ENCODE measurements at places on chromosomes 16 and 17.

- no peak for DNase-seq
These were observed 435 bp upstream of the UBE2O start for GRCh38 chr17:76453431-76453743.

DNA sequence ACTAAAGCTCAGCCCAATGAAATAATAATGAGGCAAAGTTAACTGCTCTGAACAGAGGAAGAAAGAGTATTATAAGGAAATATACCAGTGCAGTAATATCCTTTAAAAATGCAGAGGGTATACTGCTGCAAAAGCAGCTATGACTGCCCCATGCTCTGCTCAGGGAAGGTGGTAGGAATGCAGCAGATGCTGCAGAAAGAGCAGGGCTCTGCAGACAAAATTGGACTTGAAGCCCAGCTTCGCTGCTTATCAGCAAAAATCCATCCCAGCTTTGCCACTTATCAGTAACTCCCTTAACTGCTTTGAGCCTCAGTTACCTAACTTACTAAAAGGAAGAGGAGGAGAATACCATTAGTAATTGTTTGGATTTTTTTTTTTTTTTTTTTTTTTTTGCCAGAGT is 533.8 kb upstream of the CDH5 start:
- DNase-seq = no peak

- no peak for DNase-seq
These were observed 454 bp downstream of the CCDC40 start for GRCh38 chr17:80036715-80037477.

DNA sequence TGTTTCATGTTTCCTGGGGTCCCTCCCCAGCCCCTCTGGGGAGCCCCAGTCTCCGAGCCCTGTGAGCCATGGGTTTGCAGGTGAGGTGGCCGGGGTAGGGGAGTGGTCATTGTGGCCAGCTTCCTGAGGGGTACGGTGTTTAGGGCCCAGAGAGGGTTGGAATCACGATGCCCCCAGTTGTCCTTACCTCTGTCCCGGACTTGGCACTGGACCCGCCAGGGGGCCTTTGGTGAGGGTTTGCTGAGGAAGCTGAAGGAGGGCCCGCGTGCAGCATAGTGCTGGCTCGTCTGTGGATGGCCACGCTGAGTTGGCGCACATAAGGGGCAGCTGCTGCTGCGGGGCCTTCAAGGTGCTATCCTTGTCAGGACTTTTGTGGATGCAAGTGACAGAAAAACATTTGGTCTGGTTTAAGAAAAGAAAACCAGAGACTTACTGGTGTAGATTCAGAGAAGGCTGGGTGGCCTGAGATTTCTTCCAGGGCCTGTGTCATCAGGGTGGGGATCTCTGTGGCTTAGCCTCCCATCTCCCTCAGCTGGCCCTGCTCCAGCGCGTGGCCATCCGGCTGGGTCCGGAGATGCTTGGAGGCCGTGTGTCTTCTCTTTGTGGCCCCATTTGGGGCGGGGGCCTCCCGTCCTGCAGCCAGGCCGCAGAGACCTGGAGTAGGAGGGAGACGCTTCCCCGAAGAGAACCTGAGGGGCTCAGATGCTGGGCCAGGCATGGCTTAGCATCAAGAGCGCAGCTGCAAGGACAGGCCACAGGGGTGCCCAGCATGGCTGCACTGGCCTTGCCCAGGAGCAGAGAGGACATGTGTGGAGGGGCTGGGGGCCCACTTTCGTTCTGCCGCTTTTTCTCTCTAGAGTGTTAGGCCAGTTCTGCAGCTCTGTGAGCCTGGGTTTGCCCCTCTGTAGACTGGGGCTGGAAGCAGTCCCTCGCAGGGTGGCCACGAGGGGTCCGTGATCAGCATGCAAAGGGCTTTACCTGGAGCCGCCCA is 33.7 kb upstream of the NUDT16L1 start:
- no peak for DNase-seq

DNA sequence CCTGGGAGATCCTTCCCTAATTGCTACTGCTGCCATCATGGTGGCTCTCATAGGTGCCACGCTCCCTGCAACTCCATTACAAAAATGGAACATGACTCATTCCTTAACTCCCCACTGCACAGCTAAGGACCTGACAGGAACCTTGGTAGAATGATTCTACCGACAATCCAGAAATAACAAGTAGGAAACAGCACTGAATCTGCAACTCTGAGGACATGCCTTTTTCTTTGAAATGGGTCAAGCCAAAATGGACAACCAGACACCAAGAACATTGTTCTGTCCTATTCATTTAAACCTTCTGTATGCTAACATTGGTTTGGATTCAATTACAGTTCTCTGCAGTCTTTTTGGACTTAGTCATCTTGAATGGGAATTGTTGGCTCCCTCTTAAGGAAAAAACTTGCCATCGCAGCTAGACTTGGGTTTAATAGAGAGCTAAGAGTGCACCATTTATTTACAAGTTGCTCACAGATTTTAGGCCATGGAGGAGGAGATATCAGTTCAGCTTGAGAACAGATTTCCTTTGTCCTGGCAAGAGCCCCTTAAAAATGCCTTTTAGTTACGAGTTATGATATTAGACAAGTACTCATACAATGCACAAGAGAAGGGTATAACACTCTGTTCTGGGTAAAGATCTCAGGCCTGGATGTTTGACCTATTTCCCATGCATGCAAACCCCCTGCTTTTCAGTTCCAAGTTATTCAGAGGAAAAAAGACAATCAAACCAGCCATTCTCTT is 20.9 kb upstream of the NSRP1 start:
- DNase-seq = no peak

GRCh38 chr16:81469710-81470535 is 25.3 kb downstream of the CMIP start:
- DNase-seq = no peak

DNA sequence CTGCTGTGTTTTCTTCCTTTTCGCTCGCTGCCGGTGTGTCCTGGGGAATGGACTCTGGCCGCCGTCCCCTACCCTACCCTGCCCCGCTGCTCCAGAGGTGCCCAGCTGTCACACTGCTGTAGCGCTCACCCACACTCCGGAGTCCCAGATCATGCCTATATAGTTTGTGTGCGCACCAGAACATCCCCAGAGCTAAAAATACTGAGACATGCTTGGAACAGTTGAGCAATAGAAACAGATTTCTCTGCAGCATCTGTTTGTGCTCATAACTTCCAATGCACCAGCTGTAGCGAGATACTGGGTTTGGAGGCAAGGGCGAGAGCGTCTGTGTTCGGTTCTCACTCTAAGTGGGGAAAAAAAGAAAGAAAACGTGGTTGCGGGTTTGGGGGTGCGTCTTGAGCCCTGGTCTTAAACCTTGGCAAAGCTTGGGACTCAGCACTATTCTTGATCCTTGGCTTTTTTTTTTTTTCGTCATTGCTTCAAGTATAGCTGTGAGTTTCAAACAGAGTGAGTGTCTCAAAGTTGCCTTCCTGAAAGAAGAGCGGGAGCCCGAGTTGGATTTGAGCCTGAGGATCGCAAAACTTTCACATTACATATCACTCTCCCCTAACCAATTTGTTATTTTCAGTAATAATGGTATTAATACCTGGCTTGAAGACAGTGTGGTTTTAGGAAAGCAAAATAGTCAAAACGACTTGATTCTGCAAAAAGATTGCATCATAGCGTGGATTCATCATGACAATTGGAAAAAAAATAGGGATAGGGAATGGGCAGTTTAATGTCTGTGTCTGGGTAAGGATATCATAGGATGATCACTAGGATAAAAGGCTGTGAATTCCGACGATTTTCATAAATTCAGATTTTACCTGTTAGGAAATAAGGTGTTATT is 621 bp downstream of the KCNJ2 start:
- no peak for DNase-seq

GRCh38 chr16:66520406-66521170 is 29.3 kb downstream of the TK2 start:
- DNase-seq = no peak

- DNase-seq = no peak
These were observed 797 bp downstream of the PRCD start for GRCh38 chr17:76540381-76541300.

DNA sequence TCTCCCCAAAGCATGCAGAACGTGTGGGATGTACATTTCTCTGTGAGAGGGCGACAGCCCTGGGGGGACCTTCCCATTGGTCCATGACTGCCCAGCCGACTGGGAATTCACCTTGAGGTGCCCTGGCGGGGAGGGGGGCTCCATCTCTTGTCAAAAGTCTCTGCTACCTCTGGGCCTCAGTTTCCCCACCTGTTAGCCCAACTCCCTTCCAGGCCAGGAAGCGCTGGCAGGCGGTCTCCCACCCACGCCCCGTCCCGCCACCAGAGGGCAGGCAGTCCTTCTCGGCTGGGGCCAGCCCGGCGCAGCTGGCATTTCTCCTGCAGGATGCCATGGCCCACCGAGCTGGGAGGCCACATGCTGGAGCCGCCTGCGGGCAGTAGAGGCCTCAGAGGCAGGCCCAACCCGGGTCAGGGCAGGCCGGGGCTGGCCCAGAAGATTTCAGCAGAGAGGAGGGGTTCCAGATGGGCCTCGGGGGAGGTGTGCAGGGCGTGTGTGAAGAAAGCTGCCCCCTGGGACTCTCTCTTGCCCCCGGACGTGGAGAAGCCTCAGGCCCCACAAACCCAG is 16.6 kb downstream of the CD7 start:
- no peak for DNase-seq

GRCh38 chr17:78502611-78503148 is 74.5 kb downstream of the DNAH17 start:
- DNase-seq = no peak

- DNase-seq = no peak
These were observed 22.8 kb downstream of the OMG start for GRCh38 chr17:31274252-31274651.

DNA sequence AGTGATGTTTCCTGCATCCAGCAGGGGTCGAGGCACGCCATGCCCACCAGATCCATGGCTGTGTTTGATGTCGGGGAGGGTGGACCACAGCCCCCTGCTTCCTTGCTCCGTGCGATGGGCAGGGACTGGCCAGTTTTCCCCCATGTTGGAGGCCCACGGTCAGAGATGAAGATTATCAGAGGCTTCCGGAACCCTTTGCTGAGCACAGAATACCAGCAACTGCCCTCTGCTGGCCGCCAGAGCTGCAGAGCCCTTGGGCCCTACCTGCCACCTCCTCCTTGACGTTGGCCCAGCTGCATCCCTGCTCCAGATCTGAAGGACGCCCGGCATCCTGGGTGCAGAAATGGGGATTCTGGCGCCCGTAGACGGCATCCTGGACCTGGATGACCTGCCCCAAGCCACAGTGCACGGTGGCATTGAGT is 23.7 kb upstream of the BCO1 start:
- DNase-seq = no peak

- DNase-seq = no peak
These were observed 54.9 kb upstream of the TANC2 start for GRCh38 chr17:62911114-62911513.

DNA sequence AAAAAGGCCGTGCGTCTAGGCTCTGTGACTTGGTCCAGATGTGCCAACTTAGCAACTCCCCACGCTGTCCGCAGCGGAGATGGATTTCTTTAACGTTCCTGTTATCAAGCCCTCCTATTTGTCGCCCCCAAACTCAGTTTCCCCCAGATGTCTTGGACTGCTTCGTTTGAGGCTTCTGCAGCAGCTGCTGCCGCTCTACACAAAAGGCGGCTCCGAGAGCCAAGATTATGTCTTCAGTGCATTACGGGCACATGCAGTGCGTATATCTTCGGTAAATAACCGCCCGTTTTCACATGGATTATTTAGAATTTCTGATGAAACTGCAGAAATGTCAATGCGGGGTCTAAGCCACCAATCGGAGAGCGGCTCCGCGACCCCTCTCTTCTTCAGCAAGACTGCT is 240.6 kb upstream of the ZFHX3 start:
- DNase-seq = no peak

GRCh38 chr17:79047291-79047920 is 23.4 kb downstream of the C1QTNF1 start:
- DNase-seq = no peak

DNA sequence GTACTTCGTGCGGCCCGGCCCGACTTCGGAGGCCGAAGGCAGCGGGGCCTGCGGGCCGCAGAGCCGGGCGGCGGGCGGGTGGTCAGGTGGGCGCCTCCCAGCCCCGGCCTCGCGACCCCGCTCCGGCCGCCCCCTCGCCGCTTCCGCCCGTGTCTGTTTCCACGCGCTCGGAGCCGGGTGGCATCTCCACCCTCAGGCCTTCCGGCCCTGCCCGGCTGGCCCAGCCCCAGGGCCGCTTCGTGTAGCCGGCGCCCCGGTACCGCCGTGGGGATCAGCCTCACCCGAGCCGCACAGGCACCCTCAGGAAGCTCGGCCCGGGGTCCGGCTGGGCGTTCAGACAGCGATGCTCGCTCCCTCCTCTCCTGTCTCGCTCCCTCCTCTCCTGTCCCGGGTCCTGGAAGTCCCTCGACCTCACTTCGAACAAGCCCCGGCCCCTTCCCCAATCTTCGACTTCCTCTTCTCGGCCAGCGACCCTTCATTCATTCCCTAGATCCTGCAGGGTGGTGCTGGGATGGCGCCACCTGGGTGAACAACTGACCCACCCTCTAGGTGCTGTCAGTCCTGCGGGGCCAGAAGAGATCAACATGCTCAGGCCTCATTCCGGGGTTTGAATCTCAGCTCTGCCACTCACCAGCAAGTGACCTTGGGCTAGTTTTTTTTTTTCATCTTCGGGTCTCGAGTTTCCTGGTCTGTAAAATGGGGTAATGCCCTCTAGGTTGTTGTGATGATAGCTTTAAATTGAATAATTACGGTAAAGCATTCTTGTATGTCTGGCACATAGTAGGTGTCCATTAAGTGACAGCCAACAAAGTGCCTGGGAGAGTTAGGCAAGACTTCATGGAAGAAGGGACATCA is 610 bp downstream of the VPS4A start:
- DNase-seq = no peak

DNA sequence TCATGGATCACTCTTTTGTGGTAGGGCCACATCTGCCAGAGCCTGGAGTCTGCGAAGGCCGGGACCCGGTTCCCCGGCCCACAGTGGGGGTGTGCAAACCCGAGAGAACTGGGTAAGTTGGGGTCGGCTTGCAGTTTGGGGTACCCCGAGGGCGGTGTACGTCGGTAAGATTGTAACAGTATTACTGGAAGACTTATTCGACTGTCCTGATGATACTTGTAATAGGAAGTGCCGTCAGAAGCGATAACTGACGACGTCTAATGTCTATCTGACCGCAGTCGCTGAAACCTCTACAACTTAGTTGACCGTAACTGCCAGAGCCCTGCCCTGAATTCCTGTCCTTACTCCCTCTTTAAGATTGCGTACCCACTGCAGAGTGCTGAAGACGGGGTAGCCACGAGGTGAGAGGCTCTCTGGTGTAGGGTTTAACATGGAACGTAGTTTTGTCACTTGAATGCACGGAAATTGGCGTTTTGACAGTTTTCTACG is 24.0 kb downstream of the TRPV2 start:
- DNase-seq = no peak

- DNase-seq = no peak
These were observed 607.2 kb downstream of the MAF start for GRCh38 chr16:78993346-78993745.

All from stimulated activated CD8-positive, alpha-beta memory T cell treated with anti-CD3 and anti-CD28 coated beads, Interleukin-7, amount 100 ng/mL, for 24 hours (primary cell).